Left ventricle myocardium inferior (tissue), 1 donor: ENCODE measurements at places on chromosomes 16 and 17.

GRCh38 chr16:48912360-48912759, 302.4 kb upstream of the N4BP1 start:
- no peak for DNase-seq

GRCh38 chr16:30805056-30805369, 18.0 kb upstream of the ZNF629 start:
- no peak for DNase-seq

DNA sequence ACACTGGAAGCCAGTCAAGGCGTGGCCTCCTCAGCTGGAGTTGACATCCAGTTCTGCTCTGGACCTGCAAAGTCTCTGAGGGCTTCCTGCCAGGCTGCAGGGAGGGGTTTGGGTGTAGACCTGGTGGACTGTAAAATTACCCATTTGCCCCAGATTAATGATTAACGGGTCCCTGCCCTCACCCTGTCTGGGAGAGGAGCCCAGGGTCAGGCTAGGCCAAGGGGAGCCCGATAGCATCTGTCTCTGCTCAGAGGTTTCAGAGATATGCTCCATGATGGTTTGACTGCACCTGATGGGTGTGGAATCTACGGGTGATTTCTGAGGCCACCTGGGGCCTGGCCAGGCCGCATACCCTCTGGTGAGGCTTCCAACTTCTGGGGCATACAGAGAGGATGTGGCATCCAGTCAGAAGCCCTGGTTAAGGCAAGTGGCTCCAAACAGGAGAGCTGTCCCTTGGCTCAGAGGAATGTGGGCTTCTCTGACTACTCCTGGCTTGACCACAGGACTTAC, 11.2 kb downstream of the PPY start:
- DNase-seq: no peak

GRCh38 chr16:87016046-87017035, 300.9 kb downstream of the C16orf95 start:
- no peak for DNase-seq

- no peak for DNase-seq
Measured at GRCh38 chr16:50881956-50882355, 140.1 kb downstream of the CYLD start.

DNA sequence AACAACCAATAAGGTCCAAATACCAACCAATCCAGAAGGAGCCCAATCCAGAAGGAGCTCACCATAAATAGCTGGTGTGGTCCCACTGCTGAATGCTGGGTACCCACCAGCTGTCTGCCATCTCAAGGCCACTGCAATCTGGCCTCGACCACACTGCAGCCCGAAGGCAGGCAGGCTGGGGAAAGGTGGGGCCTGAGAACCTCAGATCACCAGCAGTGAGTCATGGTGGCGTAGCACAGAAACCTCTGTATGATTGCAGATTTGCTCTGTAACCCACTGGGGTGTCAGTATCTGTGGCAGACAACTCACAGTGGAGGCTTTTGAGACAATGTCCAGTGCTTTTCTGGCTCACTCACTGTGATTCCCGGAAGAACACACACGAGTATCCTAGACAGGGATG, 14.7 kb upstream of the CMTR2 start:
- DNase-seq: no peak

- DNase-seq: no peak
Measured at GRCh38 chr16:1212616-1213194, 12.4 kb downstream of the TPSG1 start.

GRCh38 chr17:33459078-33459940, 166.2 kb upstream of the ASIC2 start:
- DNase-seq: no peak

GRCh38 chr16:85521552-85522307, 91.4 kb upstream of the GSE1 start:
- DNase-seq: no peak

DNA sequence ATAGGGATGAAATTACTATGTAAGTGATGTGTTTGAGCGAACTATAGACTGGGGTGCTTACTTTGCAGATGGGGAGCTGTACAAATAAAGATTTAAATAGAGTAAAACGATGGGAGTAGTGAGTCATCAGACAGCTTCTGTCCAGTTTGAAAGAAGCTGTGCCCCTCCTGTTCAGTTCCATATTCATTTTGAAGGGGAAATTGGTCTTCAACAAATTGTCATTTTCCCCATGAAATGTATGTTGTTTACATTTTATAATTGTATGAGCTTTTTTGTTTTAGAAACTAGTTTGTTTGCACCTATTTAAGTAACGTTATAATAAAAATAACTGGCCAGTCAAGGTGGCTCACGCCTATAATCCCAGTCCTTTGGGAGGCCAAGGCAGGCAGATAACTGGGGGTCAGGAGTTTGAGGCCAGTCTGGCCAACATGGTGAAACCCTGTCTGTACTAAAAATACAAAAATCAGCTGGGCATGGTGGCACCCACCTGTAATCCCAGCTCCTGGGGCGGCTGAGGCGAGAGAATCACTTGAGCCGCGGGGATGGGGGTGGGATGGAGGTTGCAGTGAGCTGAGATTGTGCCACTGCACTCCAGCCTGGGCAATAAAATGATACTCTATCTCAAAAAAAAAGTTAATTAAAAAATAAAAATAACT, 20.2 kb downstream of the SEC14L1 start:
- no peak for DNase-seq
